Nephron progenitor cell (in vitro differentiated cells): ENCODE measurements at places on chromosomes 2 and 18.

GRCh38 chr2:234480337-234480736 lies 16.5 kb downstream of the ARL4C start:
- no peak for DNase-seq

- no peak for DNase-seq
Measured at GRCh38 chr18:32276906-32277305, 87.1 kb downstream of the MEP1B start.

DNA sequence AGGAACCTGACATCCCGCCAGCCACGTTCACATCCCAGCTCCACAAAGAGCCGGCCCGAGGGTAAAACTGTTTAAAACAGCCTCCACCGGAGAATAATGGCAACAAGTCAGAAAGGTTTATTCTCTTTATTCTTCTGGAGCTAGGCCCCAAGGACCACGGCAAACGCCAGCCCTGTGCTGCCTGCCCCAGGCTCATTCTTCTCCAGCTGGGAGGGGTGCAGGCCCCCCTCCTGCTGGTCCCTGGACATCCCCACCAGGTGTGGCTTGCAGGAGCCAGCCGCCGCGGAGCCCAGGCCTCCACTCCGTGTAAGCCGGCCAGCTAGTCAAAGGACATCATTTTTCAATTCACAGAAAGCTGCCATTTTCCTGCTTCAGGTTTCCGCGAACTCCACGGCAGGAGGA lies 65.8 kb upstream of the SALL3 start:
- DNase-seq = no peak

DNA sequence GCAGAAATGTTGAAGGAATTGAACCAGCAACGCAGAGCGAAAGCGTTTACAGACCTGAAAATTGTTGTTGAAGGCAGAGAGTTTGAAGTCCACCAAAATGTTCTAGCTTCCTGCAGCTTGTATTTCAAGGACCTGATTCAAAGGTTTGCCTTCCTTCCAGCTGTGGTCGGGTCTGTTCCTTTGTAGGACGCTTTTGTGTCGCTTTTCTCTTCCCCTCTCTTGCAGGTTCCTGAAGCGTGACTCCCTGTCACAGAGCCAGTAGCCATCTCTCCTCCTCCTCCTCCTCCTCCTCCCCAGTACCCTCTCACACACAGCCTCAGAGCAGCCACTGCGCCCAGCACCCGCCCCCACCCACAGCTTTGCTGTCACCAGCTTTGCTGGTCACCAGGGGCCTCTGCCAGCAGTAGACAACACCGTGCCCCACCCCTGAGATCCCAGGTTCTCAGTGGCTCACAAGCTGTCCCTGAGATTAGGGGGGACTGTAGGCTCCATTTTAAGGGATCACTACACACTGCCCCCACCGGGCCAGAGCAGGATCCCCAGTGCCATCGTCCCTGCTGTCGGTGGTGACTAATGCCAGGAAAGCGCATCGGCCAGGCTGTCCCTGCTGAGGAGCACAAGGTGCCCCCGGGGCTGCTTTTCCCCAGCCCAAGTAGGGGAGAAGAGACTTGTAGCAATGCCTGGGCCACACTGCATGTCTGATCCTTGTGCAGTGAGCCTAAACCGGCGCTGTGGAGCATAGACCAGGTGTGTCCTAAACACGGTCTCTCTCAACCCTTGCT lies 242.3 kb downstream of the ATAD2B start:
- DNase-seq = no peak

DNA sequence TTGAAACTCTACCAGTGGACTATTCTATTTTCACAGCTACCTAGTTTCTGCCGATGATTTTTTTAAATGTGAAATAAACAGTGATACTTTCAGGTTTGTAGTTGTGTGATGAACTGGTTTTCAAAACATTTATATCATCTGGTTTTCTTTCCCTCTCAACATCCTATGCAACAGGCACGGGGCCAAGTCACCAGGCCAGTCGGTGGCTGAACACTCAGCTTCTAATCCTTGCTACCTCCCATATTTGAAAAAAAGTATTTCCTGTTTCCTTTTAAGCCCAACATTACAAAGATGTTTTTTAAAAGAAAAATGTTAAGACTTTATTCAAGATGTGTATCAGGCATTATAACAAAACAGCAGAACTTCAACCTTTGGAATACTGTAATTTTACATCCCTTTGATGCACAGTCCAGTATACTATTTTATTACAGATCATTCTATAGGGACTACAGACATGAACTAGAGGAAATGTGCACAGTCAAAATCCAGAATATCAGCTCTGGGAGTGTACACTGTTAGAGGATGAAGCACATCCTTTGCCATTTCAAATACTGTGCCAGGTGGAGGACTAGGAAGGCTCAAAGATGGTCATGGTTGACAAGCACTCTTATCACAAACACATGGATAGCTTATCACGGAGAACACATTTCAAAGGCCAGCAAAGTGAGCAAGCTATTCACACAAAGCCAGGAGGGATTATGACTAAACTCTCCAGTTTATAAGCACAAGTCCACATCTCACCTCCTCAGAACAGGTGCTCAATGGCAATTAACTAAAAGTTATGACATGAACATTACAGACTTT lies 14.6 kb downstream of the MRPL35 start:
- no peak for DNase-seq

DNA sequence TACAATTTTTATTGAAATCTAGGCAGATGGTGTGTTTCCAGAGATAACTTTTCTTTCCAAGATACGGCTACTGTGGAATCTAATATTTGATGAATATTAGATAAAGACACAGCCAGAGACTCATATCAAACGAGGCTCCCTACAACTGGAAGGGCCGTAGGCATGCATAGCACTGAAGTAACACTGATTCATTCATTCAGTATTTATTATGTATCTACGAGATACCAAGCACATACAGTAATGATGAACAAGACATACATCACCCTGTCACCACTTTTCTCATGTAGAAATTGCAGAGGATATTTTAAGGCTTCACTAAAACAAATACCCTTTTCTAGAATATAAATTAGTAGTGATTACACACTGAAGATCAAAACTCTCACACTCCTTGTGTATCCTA lies 74.5 kb downstream of the KCTD18 start:
- DNase-seq = no peak

DNA sequence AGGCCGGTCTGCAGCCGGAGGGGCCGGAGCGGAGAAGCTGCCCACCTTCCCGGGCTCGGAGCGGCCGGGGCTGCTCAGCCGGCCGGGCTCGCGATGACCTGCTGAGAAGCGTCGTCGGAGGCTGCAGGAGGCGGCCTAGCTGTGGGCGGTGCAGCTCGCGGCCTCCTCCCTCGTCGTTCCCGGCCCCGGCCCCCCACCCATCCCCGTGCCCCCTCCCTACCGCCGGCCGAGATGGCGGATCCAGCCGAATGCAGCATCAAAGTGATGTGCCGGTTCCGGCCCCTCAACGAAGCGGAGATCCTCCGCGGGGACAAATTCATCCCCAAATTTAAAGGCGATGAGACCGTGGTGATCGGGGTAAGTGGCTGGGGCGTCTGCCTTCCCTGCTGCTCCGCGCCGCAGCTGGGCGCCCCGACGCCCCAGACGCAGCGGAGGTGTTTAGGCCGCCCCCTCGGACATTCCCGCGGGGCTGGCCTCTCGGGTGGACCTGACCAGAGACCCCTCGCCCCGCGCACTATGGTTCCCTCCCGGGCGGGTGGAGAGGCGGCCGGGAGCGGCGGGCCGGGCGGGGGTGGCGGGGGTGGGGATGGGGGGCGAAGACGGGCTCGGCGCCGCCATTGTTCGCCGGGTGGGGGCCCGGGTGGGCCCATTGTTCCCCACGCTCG lies 492 bp downstream of the KIF5C start:
- peak; percentile 20 for DNase-seq

- no peak for DNase-seq
Measured at GRCh38 chr2:235449568-235449967, 44.3 kb upstream of the AGAP1 start.

GRCh38 chr2:96534701-96535181 lies 1.8 kb upstream of the ARID5A start:
- DNase-seq = no peak

DNA sequence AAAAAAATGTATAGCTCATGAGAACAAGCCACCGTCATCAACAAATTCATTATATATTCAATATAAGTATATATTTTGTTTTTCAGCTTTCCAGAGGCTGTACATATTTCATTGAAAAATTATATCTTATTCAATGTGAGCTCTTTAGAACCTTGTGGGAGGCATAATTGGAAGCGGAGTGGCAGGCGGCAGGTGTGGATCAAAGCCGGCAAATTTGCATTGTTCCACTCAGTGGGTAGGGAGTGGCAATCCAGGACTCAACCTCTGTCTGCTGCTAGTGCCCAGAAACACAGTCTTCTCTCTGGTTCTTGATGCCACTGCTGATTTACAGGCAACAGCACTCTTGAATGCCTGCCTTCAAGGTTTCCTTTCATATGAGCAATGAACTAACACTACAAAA lies 46.9 kb downstream of the GCA start:
- no peak for DNase-seq

DNA sequence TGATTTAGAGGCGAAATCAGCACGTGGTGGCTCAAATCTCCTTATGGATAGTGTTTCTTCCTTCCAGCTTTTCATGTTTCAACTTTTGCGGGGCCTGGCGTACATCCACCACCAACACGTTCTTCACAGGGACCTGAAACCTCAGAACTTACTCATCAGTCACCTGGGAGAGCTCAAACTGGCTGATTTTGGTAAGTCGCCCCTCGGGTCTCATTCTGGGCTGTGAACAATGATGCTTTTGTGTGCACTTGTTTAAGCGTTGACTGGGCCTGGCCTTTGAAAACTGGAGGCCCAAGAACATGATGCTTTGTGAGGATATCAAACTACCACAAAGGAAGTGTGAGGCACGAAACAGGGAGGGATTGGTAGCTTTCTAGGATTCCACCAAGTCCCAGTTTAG lies 27.4 kb downstream of the CDK15 start:
- DNase-seq = no peak

- DNase-seq = no peak
Measured at GRCh38 chr18:47417807-47418206, 166.3 kb upstream of the SKOR2 start.

DNA sequence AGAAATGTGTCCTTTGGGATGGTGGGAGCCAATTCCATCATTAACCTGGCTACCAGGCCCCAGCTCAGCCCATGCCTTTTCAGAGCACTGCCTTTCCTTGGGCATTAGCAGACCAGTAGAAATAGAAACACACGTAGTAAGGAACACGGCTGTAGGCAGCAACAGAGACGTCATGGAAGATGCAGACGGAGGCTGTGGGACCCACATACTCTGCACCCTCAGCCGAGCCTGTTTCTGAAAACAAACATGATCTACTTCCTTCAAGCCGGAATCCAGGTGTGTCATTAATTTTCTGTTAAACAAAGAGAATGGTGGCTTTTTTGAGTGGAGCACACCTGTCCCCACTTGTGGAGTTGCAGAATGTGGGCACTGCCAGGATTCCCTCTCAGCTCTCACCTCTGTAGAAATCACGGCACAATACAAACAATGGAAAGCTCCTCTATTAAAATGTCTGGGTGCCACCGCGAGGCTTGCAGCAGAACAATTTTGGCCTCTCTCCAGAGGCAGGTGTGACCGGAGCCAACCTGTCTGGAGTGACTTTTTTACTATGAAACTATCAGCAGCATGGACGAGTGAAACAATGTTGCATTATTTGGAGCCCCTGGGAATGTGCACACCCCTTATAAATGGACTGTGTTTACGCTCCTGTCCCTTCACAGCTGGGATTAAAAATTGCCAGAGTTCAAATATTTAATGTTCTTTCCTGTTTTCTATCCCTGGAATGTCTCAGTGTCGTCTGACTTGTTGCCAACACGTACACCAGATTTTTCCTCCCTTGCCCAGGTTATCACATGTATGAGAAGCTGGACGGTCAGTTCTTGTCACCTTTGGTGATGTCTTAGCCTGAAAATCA lies 31.7 kb downstream of the SPP2 start:
- no peak for DNase-seq

DNA sequence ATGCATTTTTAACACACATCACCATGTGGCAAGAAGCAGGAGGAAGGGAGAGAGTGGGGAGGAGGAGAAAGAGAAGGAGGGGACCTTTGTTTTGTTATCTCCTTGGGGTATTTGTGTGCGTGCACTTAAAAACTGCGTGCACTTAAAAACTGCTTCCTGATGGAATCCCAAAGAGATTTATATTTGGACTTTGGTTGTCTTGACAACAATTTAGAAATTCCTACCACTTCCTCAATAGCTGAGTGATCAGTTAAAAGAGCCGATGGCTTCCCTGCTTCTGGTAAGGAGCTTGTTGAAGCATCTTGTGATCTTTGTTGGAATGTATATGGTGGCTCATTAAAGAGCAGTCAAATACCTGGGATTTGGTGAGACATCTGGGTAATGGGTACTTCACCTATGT lies 4.5 kb downstream of the RAB31 start:
- no peak for DNase-seq

DNA sequence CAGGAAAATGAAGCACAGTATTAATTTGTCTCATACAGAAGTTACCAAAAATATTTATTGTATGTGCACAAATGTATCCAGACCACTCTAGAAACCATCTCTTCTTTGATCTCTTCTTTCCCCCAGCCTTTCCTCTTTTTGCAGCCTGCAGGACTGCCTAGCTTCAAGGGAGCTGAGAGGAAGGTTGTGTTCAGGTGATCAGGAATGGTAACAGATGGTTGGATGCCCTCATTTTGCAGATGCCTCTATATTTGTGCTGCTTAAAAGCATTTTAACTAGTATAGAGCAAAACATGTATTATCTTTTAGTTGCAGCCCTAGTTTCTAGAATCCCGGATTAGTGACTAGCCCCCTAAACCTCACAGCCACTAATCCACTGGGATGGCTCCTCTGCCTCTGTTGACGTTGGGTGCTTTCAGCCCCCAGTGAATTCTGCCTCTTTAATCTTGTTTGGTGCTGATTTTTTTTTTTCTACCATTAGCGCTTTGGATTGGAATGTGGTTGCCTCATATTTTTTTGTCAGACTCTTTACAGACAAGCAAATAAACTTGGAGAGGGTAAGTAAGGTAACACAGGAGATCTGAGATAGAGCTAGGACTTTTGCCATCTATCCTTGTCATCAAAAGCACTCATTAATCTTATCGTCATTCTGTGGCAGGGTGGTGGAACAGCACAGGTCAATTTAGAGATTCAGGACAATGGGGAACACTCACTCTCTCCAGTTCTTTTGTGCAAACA lies 103.8 kb upstream of the NDUFV2 start:
- DNase-seq = no peak

- DNase-seq = no peak
Measured at GRCh38 chr2:208062961-208063360, 37.6 kb upstream of the PLEKHM3 start.

DNA sequence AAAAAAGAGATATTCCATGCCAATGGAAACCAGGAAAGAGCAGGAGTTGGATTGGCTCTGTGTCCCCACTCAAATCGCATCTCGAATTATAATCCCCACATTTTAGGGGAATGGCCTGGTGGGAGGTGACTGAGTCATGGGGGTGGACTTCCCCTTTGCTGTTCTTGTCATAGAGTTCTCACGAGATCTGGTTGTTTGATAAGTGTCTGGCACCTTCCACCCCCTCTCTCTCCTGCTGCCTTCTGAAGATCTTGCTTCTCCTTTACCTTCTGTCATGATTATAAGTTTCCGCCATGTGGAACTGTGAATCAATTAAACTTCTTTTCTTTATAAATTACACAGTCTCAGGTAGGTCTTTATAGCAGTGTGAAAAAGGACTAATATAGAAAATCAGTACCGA lies 355.6 kb downstream of the NBAS start:
- no peak for DNase-seq

GRCh38 chr2:10397878-10398277 lies 50.2 kb downstream of the ODC1 start:
- DNase-seq = no peak

GRCh38 chr2:206054952-206055351 lies 31.0 kb downstream of the INO80D start:
- DNase-seq = no peak

- no peak for DNase-seq
Measured at GRCh38 chr2:66869076-66869475, 434.2 kb downstream of the MEIS1 start.

- no peak for DNase-seq
Measured at GRCh38 chr2:219433666-219434467, 776 bp upstream of the SPEG start.
